BJ (cell line): ENCODE measurements at places on chromosomes 12 and 14.
A peak's percentile ranks its signal among the peaks of the same experiment; 100 is the strongest.

DNA sequence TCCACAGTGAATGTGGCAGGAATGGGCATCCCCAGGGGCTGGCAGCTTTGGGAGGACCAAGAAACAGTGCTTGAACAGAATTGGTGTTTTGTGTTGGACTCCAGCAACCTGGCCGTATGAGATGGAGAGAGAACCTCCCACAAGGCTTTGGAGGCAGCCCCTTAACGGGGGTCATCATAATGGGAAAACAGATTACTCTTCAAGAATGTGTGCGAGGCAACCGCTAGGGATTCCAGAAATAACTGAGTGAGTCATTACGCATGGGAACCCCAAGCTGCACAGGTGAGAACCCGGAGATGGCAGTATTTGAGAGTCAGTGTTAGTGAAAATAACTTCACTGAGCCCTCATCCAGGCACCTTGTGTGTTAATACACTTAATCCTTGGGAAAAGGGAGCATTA, 567.8 kb upstream of the TBX3 start:
- DNase-seq, result no peak

DNA sequence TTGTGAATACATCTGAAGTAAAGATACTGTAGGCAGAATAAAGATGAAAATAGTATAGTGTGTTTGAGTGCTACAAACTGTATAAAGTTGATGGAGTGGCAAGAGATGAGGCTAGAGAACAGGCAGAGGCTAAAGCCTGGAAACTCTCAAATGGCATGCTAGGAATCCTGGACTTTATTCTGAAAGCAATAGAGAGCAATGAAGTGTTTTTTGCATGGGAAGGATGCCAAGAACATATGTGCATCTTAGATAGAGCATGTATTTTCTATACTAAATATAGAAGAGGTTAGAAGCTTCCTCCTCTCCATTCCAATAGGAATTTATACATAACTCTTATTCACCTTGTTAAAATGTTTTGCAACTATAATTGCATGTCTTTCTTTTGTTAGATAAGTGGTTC, 86.3 kb upstream of the TMTC2 start:
- no peak for DNase-seq

DNA sequence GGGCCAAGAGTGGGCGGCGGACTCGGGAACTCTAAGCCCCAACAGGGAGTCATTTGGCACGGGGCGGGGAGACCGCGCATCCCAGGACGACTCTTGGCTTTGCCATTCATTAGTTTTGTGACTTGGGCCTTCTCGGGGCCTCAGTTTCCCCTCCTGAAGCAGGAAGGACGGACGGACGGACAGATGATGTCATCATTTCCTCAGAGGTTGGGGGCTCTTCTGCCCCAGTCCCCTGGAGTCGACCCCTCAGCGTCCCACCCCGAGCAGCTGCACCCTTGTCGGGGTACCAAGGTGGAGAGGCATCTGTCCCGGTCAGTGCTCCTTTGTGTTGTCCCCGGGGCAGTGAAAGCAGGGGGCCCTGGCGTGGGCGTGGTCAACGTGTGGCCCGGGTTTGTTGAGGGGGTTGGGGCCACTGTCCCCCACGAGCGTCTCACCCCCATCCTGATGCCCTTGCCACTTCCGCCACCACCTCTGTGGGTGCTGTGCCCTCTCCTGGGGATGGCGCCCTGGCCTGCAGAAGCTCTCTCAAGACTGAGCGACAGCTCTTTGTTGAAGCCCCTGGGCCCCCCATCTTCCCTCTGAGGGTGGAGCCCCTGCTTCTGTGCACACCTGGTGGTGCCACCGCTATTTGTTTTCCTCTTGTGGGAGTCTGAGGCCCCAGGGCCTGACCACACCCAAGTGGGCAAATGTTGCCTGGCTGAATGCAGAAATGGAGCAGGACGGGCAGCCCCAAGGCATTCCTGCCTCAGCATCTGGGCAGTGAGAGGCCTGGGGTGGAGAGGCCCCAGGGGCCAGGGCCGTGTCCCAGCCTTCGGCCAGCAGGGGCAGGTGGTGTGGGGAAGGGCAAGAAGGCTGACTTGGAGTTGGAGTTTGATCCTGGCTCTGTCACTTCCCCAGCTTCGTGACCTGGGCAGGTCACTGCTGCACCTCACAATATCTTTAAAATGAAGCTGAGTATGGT, 896 bp downstream of the HHIPL1 start:
- DNase-seq, result no peak

DNA sequence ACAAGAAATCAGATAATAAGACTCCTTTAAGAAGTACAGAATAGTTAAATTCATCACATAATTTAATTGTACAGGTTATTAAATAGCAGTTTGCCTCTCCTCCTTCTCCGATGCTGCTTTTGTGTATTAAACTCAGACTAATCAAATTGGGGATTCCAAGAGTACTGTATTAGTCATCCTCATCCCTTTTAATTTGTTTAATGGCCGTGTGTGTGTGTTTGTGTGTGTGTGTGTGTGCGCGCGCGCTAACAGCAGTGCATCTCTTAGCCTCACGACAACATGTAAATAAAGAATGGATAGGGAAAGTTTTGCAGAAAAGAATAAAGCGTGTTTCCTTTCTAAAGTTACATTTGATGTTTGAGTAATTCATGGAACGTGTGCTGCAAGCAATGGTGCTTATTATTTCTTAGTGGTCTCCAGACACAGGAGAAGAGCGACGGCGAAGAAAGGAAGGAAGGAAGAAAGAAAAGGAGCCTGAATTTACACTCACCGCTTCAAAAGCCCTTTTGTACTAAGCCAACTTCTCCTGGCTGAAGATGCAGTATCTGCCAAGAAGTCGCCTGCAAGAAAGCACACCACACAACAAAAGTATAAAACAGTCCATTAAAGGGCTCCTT, 220.3 kb downstream of the ASCL1 start:
- no peak for DNase-seq

GRCh38 chr14:90759370-90760077, 56.7 kb downstream of the TTC7B start:
- DNase-seq, result no peak

- no peak for DNase-seq
Measured at GRCh38 chr12:52691076-52691840, 11.1 kb upstream of the KRT1 start.

- DNase-seq, result no peak
Measured at GRCh38 chr14:85531141-85531586, 1.2 kb downstream of the FLRT2 start.

GRCh38 chr14:65428691-65429090, 16.2 kb downstream of the FUT8 start:
- DNase-seq, result no peak

- DNase-seq, result no peak
Measured at GRCh38 chr14:71411738-71412137, 504.5 kb downstream of the PCNX1 start.

DNA sequence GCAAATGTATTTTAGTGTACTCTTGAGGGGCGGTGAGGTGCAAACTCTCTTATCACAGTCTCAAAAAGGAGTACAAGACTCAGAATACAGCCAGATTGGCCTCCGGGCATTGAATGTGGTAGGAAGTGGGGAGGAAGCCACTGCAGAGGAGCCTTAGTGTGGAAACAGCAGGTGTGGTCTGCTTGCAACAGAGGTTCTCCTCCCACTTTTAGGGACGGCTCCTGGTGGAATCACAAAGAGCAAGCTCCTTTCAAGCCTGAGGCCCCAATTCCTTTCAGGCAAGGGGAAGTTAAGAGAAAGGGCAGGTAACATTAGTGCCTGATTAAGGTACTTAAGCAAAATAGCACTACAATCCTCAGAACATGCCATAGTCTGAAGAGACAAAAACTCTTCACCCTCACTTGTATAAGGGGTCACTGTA, 23.7 kb upstream of the SLC2A3 start:
- no peak for DNase-seq

DNA sequence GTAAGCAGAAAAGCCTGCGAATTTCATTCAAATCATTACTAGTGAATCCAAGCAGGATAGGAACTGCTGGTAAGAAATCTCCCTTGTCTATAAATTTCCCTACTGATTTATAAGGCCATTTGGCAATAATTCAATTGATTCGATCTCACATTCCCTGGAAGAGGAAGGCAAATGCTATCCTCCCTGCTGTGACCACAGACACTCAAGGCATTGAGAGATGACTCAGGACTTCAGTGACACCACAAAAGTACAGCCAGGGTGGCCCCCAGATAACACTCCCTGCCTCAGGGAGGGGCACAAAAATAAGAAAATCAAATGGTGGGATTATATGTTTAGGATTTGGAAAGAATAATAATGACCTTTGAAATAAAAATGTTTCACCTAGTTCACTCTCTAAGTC, 162.7 kb downstream of the GRIP1 start:
- DNase-seq, result no peak

DNA sequence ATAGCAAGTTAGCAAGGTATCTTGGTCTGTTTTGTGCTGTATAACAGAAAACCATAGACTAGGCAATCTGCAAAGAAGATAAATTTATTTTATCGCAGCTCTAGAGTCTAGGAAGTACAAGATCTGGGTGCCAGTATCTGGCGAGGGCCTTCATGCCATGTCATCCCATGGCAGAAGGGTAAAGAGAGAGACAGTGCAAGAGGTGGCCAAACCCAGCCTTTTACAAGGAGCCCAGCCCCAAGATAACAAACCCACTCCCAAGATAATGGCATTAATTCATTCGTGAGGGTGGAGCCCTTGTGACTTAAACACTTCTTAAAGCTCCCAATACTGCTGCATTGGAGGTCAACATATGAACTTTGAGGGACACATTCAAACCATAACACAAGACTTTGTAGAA, 16.9 kb downstream of the RPS29 start:
- DNase-seq, result no peak

- no peak for DNase-seq
Measured at GRCh38 chr12:117514016-117514415, 152.6 kb upstream of the NOS1 start.

DNA sequence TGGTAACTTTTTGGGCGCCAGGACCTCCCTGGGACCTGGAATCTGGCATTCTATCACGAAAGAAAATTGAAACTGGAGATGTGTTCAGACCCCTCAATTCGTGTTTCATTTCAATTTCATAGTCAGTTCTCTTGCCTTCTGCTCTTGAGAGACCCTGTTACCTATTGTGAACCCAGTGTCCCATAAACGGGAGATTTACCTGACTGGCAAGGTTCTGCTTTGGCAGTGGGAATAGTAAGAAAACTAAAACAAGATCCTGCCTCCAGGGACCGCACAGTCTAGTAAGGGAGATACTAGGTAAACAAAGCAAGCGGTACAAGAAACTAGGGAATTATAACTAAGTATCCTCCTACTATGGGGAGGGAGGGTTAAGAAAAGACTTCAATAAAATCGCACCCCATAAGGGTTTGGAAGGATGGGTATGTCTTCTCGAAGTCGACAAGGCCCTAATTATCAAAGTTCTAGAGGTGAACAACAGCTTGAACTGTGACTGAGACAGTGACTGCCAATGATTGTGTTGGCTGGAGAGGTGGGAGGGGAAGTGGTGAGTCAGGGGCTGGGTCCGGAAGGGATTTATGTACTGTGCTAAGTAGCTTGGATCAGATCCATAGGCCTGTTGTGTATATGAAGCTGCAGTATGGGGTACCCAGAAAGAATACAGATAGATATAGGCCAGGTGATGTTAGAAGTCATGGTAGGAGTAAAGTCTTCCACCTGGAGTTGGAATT, 754 bp downstream of the ACSS3 start:
- no peak for DNase-seq

GRCh38 chr14:93683226-93683625, 105.1 kb downstream of the PRIMA1 start:
- no peak for DNase-seq

- DNase-seq, result no peak
Measured at GRCh38 chr12:79927772-79928474, 7.0 kb downstream of the PPP1R12A start.

- no peak for DNase-seq
Measured at GRCh38 chr12:69994724-69995173, 169.7 kb downstream of the MYRFL start.

GRCh38 chr12:25250744-25251730, at the start of gene KRAS:
Gene KRAS (minus strand): TSS chr12:25250929.
- DNase-seq, result peak; percentile 62

DNA sequence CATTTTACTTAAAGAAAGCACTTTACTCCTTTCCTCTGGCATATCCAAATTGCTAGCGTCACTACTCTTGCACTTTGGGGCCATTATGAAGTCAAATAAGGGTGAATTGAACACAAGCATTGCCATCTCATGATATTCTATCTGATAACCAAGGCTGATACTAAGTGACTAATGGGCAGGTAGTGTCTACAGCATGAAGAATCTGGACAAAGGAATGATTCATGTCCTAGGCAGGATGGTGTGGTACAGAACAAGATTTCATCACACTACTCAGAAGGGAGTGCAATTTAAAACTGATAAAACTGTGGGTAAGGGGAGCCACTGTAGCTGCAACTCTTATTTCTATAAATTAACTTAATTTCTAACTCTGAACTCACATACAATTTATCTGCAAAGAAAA, 7.7 kb upstream of the SLC6A15 start:
- no peak for DNase-seq

DNA sequence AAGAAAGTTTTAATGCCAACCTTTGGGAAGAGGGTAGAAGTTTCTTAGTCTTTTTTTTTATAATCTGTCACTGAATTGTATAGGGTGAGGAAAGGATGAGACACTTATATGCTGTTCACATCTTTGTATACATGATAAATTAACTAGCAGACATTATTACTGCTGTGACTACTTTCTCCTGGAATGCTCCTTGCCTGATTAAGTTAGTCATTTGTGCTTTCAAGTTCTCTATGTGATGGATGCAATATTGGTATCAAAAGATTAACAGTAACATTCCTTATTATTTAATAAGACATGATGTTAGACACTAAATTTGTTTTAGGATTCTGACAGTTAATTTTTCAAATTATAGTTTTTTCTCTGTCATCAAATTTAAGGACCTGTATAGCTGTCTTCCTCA, 223.4 kb upstream of the GARIN2 start:
- no peak for DNase-seq

DNA sequence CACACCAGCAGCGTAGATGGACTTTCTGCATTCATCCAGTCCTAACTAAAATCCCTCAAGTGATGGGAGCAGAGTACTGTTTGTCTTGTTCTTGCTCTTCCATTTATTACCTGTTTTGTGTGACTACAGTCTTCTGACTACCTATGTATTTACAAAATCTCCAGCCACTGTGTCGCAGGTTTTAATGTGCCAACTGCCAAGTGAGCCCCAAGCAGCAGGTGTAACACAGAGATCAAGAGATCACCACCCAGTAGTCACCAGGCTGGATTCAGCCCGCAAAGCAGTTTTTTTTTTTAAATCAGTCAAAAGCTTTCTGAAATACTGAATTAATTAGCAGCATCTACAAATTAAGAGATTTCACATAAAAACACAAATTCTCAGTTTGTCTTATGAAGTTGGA, 724.1 kb upstream of the USP15 start:
- DNase-seq, result no peak

GRCh38 chr12:104538891-104539462, 82.2 kb downstream of the CHST11 start:
- no peak for DNase-seq

- DNase-seq, result no peak
Measured at GRCh38 chr12:123427036-123427769, 9.3 kb downstream of the RILPL2 start.
